Activated T-helper 1 cell treated with anti-CD3 and anti-CD28 coated beads, Interleukin-2, amount 50 U/mL, for 16 hours (primary cell): ENCODE measurements at places on chromosomes 7 and 10.

DNA sequence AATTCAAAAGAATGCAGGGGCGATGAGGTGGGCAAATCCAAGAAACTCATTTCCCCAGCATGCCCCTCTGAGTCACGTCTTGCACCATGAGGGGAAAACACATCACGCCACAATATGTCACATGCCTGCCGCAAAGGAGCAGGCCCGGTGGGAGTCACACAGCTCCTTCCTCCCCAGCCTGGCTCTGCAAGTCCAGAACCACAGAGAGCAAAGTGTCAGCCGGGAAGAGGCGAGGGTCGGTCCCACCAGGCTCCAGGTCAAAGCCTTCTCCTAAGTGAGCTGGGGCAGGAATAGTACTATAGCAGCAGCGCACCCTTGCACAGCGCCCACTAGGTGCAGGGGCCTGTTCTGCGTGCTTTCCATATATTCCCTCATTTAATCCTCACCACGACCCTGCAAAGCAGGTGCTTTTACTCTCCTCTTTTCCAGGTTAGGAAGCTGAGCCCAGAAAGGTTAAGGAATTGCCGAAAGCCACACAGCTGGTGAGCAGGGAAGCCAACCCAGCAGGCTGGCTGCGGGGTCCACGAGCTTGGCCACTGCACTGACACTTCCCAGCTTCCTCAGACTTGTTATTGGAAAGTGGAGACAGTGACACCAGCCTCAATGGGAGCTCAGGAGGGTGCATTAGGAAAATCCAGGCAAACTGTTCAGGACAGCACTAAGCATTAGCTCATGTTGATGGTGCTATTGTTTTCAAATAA lies 94.0 kb upstream of the ZMIZ1 start:
- peak; percentile 37 for DNase-seq

DNA sequence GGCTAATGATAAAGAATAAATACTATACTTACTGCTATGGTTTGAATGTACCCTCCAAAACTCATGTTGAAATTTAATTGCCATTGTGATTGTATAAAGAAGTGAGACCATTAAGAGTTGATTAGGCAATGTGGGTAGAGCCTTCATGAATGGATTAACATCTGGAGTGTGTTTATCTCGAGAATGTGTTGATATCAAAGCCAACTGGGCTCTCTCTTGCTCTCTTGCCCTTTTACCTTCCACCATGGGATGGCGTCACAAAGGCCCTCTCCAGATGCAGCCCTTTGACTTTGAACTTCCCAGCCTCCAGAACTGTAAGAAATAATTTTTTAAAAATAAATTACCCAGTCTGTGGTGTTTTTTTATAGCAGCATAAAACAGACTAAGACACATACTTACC lies 50.1 kb upstream of the GHITM start:
- DNase-seq: no peak

- DNase-seq: no peak
These were observed 22.2 kb downstream of the LIPJ start for GRCh38 chr10:88608780-88609179.

- DNase-seq: no peak
These were observed 56.4 kb downstream of the SLC16A12 start for GRCh38 chr10:89478739-89479654.

DNA sequence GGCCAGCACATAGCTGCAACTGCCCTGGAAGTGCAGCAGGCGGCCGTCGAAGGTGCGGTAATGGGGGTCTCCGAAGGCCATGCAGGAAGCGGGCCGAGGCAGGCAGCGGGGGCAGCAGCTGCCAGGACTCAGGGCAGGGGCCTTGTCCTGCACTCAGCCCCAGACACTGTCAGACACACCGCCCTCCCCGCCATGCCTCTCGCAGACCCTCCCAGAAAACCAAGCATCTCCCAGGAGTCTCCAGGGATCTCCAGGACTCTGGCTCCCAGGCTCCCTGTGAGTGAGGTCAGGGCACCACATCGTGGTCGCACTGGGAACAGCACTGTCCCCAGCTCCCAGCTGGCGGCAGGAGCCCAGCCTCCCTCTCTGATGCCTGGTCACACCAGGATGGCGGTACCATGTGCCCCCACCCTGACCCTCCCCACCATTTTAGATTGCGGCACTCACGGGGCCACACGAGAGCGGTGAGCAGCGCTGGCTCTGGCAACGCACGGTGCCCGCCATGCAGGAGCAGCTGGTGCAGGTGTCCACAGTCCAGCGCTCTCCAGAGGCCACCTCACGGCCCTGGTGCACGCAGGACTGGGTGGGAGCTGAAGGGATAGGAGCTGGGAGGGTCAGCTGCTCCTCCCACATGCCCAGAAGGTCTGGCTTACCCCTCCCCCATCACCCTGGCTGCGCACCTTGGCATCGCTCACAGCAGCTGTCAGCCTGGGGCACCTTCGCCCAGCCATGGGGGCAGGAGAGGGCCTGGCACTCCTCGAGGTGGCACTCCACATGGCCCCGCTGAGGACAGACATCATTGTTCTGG lies 17.5 kb downstream of the ATP6V1F start:
- no peak for DNase-seq

- DNase-seq: no peak
These were observed 219.5 kb downstream of the GLI3 start for GRCh38 chr7:42017349-42017986.

DNA sequence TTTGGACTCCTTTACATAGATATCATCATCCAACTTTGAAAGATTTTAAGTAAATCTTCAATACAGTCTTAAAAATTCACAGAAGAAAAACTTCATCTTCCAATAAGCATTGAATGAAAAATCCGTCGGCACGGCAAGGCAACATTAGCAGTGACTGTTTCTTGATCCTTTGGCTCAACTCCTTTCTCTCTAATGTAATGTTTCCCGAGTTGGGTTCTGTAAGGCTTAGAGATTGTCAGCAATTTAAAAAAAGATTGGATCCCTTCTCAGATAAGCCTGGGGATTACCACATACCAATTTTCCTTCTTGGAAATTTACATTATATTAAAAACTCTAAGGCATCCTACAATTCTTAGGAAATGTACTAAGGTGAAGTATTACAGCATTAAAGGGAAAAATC lies 291.8 kb downstream of the PLXDC2 start:
- DNase-seq: no peak

- DNase-seq: no peak
These were observed 20.6 kb upstream of the ADAMTS14 start for GRCh38 chr10:70651661-70652060.

DNA sequence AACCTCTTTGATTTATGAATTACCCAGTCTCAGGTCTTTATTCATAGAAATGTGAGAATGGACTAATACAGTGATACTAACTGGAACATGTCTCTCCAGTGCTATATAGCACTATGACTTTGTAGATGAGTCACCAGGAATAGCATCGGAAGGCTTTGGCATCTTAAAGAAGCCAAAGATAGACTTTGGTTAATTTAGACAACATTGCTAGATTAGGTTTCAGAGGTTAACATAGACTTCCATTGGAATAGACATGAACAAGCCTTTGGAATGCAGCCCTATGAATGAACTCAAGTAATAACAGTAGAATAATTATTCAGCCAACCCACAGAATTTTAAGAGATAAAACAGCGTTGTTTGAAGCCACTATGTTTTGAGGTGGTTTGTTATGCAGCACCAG lies 169.2 kb downstream of the HGF start:
- DNase-seq: no peak

- DNase-seq: no peak
These were observed 2.6 kb upstream of the GRIFIN start for GRCh38 chr7:2478800-2479199.

DNA sequence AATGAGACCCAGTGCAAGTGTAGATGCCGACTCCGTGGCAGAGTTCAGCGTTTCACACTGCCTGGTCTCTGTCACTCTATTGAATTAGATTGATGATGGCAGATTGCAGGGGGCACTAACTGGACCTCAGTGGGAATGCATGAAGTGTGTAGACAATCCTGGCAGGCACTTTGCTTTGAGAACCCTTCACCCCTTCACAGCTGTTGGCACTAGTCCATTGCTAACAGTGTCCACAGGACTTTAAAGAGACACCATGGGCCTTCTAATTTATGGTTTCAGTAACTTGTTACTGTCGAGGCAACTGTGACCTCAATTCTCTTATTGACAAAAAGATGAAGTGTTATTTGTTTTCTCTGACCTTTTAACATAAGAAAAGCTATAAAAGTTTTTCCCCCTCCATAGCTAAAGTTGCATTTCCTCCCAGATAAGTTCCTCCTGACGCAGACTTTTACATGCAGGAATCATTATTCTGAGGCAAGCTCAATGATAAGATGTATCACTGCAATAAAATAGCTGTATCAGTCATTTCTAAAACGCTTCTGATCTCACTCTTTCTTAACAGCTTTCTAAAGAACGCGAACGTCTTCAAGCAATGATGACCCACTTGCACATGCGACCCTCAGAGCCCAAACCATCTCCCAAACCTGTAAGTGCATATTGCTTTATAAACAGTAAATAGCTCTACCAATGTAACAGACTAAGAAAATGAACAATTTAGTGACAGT lies 238.9 kb downstream of the FOXP2 start:
- no peak for DNase-seq

- no peak for DNase-seq
These were observed 67.4 kb downstream of the FOXP2 start for GRCh38 chr7:114481999-114482398.

DNA sequence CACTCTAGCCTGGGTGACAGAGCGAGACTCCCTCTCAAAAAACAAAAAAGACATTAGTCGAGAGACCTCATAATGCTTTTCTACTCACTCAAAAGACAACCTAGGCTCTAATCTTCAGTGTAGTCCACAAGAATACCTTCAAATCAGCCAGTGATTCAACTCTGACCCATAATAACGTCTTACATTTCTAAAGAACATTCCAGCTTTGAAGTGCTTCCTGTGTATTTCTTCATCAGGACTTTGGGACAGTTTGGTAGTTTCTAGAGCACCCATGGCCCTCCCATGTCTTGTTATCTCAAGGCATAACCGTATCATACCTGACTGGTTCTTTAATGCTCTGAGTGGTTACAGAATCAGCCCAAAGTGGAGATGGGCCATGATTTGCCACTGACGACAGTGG lies 221.3 kb downstream of the SKIDA1 start:
- no peak for DNase-seq

DNA sequence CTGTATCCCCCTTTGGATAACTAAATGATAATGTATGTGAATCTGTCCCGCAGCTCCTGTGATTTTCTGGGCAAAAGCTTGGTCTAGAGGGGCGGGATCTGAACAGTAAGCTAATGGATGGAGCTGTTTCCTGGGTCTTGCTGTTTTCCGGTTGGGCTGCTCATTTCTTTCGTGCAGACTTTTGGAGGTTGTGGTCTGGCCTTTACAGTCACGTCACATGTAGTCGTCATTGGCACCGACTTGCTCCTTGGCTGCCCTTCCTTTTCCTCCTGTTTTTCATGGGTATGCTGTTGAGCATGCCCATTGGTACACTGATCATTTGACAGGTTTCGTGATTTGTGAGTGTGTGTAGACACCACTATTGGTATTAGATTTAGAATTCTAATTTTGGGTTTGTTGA lies 2.0 kb downstream of the FBH1 start:
- DNase-seq: no peak

DNA sequence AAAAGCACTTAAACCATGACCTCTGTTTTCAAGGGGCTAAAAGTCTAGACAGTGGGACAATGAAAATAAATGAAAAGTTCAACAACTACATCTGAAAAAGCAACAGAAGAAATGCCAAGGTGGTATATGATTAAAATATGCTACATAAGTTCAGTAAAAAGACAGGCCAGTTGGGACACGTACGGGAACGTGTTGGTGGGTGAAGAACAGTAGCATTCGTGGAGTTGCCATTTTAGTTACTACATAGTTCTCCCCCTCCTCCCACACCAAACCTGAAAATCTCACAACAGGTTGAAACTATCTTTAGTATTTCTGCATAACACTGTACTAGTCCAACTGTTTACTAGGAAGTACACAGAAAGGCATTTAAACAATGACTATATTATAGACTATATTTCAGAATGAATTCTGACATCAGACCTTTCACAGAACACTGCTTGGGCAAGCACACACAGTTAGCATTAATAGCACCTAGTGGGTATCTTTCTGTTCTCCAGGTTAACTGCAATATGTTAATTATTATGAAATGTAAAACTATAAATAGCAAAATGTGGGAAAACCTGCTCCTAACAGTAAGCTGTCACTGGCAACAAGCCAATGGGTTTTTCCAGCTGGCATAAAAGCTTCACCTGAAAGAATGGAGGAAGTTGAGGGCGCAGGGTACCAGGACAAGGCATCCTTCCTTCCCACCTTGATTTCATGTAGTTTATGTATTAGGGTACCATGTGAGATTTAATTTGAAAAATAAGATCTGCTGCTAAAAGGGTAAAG lies 135.0 kb downstream of the STRA8 start:
- no peak for DNase-seq

GRCh38 chr7:129857313-129857712 lies 95.4 kb downstream of the UBE2H start:
- no peak for DNase-seq

- no peak for DNase-seq
These were observed 46.8 kb downstream of the PIK3AP1 start for GRCh38 chr10:96673318-96674099.

DNA sequence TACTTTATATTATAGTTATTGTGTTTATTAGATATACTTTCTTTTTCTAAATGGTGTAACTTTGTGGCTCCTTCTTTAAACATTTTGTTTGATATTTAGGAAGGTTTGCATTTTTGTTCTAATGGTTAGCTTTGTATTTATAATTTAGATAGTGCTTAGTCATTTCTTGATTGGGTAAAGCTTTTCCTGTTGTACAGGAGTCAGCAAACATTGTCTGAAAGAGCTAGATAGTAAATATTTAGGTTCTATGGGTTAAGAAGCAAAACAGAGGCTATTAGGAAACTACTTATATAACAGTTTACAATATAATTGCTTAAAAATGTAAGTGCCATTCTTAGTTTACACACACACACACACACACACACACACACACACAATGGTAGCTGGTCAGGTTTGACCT lies 70.6 kb upstream of the CCDC6 start:
- no peak for DNase-seq

DNA sequence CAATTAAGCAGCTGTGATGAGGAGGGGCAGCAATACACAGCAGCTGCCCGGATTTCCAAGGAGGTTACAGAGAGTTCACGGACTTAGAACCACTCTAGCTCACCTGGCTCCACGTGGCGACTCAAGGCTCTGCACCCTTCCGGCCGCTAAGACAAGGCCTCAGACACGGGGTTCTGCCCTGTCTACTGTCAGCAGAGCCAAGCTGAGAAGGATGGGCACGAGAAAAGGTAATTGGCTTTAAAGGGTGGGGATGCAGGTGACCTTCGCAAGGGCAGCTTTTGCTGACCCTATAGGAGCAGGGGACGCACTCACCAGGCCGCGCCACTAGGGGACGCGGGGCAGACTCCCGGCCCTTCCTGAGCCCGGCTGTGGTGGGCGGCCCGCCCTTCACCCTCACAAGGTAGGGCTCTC lies 152.4 kb downstream of the KIF20B start:
- DNase-seq: no peak

GRCh38 chr10:127561647-127562046 lies 12.5 kb downstream of the NPS start:
- DNase-seq: no peak
